ENCODE measurements at places on chromosomes 11 and 22. TPM values are rescaled to one million over a fixed set of nuclear protein-coding genes. Genes with fewer than 3 reads are reported as not detected.

The SPINDOC gene
- 48.2 TPM for total RNA-seq

The OR4A16 gene
- not detected for total RNA-seq

The CCDC89 gene
- total RNA-seq, result not detected

The NAALAD2 gene
- not detected for total RNA-seq

The ARHGAP20 gene
- total RNA-seq, result 0.06 TPM

The MTMR3 gene
- 6.5 TPM for total RNA-seq

The KRTAP5-8 gene
- not detected for total RNA-seq

The RIMBP3B gene
- 0.25 TPM for total RNA-seq

The MGAT3 gene
- 1.0 TPM for total RNA-seq

The MMP8 gene
- total RNA-seq, result not detected

The CD248 gene
- total RNA-seq, result not detected

The MS4A7 gene
- not detected for total RNA-seq

The MMP11 gene
- total RNA-seq, result 0.13 TPM

The OR5A1 gene
- total RNA-seq, result not detected

The P2RX3 gene
- 0.15 TPM for total RNA-seq

The HNRNPUL2 gene
- total RNA-seq, result 43.3 TPM

The RGL4 gene
- not detected for total RNA-seq

The PRDM10 gene
- 1.8 TPM for total RNA-seq

The UPK3A gene
- total RNA-seq, result not detected

The MUC2 gene
- total RNA-seq, result 0.13 TPM

The HTATIP2 gene
- 219 TPM for total RNA-seq

The OOSP1 gene
- total RNA-seq, result not detected

The OR8D1 gene
- total RNA-seq, result not detected

The OR8H2 gene
- total RNA-seq, result not detected

The XNDC1N gene
- 3.4 TPM for total RNA-seq

The LMO1 gene
- total RNA-seq, result 2.4 TPM

The OR5P2 gene
- total RNA-seq, result not detected

The HARBI1 gene
- 4.7 TPM for total RNA-seq

The RAPSN gene
- total RNA-seq, result 0.32 TPM

The KCNQ1OT1 gene
- 0.06 TPM for total RNA-seq

The SCGB1D2 gene
- not detected for total RNA-seq

The SPDYC gene
- not detected for total RNA-seq

The ABTB2 gene
- 44.8 TPM for total RNA-seq

The PLAAT5 gene
- not detected for total RNA-seq

The SGSM1 gene
- total RNA-seq, result 1.1 TPM

The LARGE1 gene
- 4.8 TPM for total RNA-seq

The TMEM218 gene
- 19.6 TPM for total RNA-seq

The FGF4 gene
- 0.09 TPM for total RNA-seq

The OR9I1 gene
- not detected for total RNA-seq

The HDHD5 gene
- 37.5 TPM for total RNA-seq

The MRGPRE gene
- total RNA-seq, result 0.11 TPM

The TAF1D gene
- total RNA-seq, result 103 TPM

The IRAG1 gene
- 0.04 TPM for total RNA-seq

The C11orf91 gene
- total RNA-seq, result 1.5 TPM
